Stimulated activated CD4-positive, alpha-beta T cell treated with anti-CD3 and anti-CD28 coated beads, Interleukin-12 subunit alpha, Interleukin-12 subunit beta, amount 100 ng/mL, for 4 hours (primary cell): ENCODE measurements at places on chromosomes 6 and 20.
A peak's percentile ranks its signal among the peaks of the same experiment; 100 is the strongest.

DNA sequence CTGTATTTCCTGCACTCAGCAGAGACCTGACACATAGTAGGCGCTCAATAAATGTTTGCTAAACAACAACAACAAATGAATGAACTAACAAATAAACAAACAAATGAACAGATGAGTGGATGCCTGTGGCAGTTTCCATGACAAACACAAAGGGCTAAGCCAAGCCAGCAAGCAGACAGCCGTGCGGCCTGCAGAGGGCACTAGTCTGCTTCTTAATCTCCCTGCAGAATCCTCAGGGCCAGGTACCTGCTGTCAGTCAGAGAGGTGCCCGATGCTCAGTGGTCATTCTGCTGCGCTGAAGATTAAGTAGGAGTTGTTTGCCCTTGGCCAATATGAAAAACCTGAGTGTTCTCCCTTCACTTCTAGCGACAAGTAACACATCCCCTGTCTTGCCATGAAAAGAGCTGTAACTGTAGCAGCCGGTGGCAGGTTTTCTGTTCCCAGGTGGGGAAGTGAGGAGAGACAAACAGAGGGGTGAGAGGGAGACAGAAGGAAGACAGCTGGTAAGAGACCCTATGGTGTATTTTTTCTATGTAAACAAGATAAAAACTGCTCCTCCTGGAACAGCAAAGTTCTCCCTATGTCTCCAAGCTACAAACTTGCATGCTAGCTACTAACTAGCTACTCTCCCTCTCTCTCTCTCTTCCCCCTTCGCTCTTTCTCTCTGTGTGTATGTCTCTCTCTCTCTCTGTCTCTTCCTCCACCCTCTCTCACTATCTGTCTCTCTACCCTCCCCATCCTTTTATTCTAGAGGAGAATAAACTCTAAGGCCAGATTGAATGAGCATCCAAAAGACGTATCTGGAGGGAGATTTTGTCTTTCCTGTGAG is at the start of gene MC3R:
Gene MC3R (plus strand): TSS at position 779 of the 829 bp plus-strand sequence. CDS start 112 bp downstream, outside the sequence.
- DNase-seq = peak; percentile 23

GRCh38 chr6:1103945-1104623 is 207.8 kb upstream of the FOXQ1 start:
- no peak for DNase-seq

- no peak for DNase-seq
Measured at GRCh38 chr6:126198631-126199030, 141.3 kb upstream of the CENPW start.

GRCh38 chr6:108760126-108761050 is 87.8 kb upstream of the ARMC2 start:
- no peak for DNase-seq

GRCh38 chr6:158789115-158789917 is 29.9 kb downstream of the EZR start:
- DNase-seq = no peak

GRCh38 chr6:31037682-31038081 is 27.4 kb downstream of the MUC22 start:
- DNase-seq = no peak
